ENCODE measurements at places on chromosomes 2 and 18. TPM values are rescaled to one million over a fixed set of nuclear protein-coding genes. Genes with fewer than 3 reads are reported as not detected.

DNA sequence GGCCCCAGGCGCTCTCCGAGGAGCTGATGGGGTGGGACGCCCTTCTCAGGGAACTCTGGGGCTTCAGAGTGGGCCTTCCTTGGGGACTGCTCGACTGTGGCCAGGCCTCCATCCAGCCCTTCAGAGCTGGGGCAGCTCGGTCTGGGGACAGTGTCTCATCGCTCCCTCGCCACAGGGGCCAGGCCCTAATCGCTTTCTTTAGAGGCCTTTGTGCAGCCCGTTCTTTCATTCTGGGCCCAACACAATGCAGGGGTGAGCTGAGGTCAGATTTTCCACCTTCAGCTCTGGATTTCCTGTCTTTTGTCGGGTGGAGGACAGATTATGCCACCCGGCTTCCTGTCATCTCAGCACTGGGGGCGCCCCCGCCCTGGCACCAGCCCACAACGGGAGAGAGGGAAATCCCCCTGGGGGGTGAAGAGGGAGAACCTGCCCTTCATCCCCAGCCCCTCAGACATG, 25.2 kb downstream of the MYCN start:
- no peaks in the 10 kb centered on the region for H3K36me3 ChIP-seq
- peak overlapping the region; percentile 1 for H3K4me3 ChIP-seq
- H3K27me3 ChIP-seq = peaks cover 2% of the 10 kb centered on the region
- peaks cover 57% of the 10 kb centered on the region for H3K4me1 ChIP-seq
- DNase-seq = peak; percentile 85

The BCL2 gene
- 49.6 TPM for total RNA-seq

GRCh38 chr2:3603536-3604206, 8.8 kb downstream of the COLEC11 start:
- no peaks in the 10 kb centered on the region for H3K27me3 ChIP-seq
- H3K36me3 ChIP-seq = no peaks in the 10 kb centered on the region
- H3K4me1 ChIP-seq = peaks cover 13% of the 10 kb centered on the region
- H3K27ac ChIP-seq = no peak overlapping the region

The C2orf78 gene
- total RNA-seq = not detected

- no peak overlapping the region for H3K4me3 ChIP-seq
- no peak overlapping the region for H3K27ac ChIP-seq
- no peak for DNase-seq
- no peaks in the 10 kb centered on the region for H3K36me3 ChIP-seq
Observed at GRCh38 chr2:133606616-133607015, 38.4 kb upstream of the NCKAP5 start.

The GKN1 gene
- not detected for total RNA-seq

DNA sequence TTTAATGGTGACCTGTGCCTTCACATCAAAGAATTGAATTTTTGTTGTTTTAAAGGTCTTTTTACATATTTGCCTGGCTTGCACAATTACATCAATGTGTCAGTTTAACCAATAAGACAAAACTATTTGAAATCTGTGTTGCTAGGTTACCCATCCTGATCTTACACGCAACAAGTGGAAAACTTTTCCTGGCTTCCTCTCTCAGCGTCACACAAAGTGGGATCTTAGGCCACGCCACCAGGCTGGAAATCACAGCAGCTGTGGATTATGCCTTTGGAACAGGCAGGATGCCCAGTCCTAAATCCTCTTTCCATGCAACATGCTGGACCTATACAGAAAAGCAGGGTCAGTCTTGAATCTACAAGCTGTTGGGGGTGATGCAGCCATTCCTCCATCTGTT, 298.2 kb upstream of the HNRNPA3 start:
- no peaks in the 10 kb centered on the region for H3K4me1 ChIP-seq
- H3K27me3 ChIP-seq = peaks cover 5% of the 10 kb centered on the region
- no peak for DNase-seq

The FAP gene
- not detected for total RNA-seq

The FIGN gene
- not detected for total RNA-seq

GRCh38 chr18:79598633-79599175, 80.9 kb upstream of the CTDP1 start:
- DNase-seq = no peak
- no peaks in the 10 kb centered on the region for H3K4me1 ChIP-seq
- no peak overlapping the region for H3K27ac ChIP-seq
- no peak overlapping the region for H3K4me3 ChIP-seq

- H3K36me3 ChIP-seq = peaks cover 59% of the 10 kb centered on the region
- H3K27ac ChIP-seq = no peak overlapping the region
Observed at GRCh38 chr2:27218614-27219013, 1.4 kb downstream of the CAD start.

DNA sequence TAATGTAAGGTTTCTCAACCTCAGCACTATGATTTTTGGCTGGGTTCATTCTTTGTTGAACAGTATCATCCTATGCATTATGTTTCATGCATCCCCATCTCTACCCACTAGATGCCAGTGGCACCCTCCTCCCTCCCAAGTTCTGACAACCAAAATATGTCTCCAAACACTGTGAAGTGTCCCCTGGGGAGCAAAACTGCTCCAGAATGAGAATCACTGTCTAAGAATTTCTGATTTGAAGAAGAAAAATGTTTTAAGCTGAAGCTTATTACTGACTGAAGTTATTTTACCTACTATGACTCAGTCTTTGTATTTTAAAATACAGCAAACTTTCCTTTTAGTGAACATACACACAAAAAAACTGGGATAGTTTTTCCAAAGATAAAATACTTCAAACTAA, 3.4 kb downstream of the THADA start:
- peaks cover 9% of the 10 kb centered on the region for H3K36me3 ChIP-seq
- H3K27me3 ChIP-seq = no peaks in the 10 kb centered on the region
- H3K4me1 ChIP-seq = peaks cover 29% of the 10 kb centered on the region
- H3K4me3 ChIP-seq = no peak overlapping the region
- DNase-seq = no peak

GRCh38 chr2:12734914-12735654, 18.3 kb downstream of the TRIB2 start:
- DNase-seq = no peak
- H3K36me3 ChIP-seq = peaks cover 9% of the 10 kb centered on the region
- no peak overlapping the region for H3K27ac ChIP-seq
- no peaks in the 10 kb centered on the region for H3K27me3 ChIP-seq
- H3K4me3 ChIP-seq = no peak overlapping the region

GRCh38 chr18:54035927-54036326, 188.5 kb downstream of the MBD2 start:
- no peaks in the 10 kb centered on the region for H3K36me3 ChIP-seq
- no peak overlapping the region for H3K27ac ChIP-seq

- H3K4me1 ChIP-seq = peaks cover 2% of the 10 kb centered on the region
- H3K27me3 ChIP-seq = peaks cover 13% of the 10 kb centered on the region
- no peak overlapping the region for H3K4me3 ChIP-seq
Observed at GRCh38 chr2:236715491-236715961, 145.9 kb downstream of the ACKR3 start.

GRCh38 chr2:221203125-221203524, 369.0 kb downstream of the EPHA4 start:
- no peaks in the 10 kb centered on the region for H3K27me3 ChIP-seq
- H3K4me1 ChIP-seq = no peaks in the 10 kb centered on the region
- no peak overlapping the region for H3K27ac ChIP-seq

- H3K4me1 ChIP-seq = peaks cover 42% of the 10 kb centered on the region
- no peaks in the 10 kb centered on the region for H3K27me3 ChIP-seq
- peak overlapping the region; percentile 97 for H3K27ac ChIP-seq
- peaks cover 9% of the 10 kb centered on the region for H3K36me3 ChIP-seq
- peak overlapping the region; percentile 86 for H3K4me3 ChIP-seq
Observed at GRCh38 chr2:48315896-48316194, 214.1 kb upstream of the STON1 start.

The MYO5B gene
- total RNA-seq = 0.12 TPM

The MYCN gene
- total RNA-seq = not detected

DNA sequence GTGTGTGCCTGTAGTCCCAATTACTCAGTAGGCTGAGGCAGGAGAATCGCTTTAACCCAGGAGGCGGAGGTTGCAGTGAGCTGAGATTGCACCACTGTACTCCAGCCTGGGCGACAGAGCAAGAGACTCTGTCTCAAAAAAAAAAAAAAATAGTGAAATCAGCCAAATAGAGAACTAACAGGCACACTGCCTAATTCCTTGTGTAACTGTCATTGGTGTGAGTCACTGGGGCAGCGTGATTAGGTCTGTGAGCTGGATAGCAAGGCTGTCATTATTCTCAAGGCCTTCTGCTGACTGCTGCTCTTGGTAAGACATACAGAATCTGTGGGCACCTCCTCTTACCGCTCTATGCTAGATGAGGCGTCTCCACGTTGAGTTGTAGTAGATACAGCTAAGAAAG, 270.3 kb downstream of the NEDD4L start:
- no peak for DNase-seq
- H3K4me3 ChIP-seq = no peak overlapping the region
- peaks cover 61% of the 10 kb centered on the region for H3K4me1 ChIP-seq

DNA sequence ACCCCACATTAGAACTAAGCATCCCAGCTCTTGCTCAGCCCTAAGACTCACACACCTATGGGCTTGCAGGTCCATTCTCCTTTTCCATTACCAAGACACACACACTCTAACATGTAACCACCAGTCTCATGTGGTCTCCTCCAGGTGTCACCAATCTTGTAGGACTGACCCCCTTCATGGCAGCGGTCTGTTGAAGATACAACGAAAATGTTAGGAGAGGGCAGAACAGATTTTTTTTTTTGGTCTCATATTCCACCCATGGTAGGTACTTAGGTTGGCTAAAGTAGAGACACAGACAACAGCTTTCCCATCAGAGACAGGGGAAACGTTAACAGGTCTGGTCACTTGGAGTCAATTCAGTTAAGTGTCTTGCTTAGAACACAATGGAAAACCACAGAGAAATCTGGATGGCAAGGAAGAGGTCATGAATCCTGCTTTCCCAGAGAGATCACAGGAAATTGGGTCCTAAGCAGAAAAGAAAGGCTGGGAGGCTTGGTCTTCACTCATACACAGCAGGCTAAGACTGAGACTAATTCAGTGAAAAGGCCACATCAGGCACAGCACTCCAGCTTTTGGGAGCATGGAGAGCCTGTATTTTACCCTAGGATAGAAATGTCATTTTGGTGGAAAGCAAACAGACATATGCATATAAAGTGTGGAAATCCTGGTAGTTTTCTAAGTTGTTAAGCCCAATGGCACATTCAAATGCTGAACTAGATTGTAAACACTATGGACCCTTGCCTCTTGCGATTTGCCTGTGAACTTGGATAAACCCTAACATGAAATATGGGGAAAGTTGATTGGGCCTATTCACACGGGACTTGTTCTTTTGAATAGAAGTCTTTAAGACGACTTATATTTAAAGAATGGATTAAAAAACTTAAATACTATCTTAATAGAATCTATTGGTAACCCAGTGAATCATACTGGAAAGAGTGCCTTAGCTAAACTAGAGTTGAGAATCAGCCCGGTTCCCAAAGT, 3.8 kb downstream of the FN1 start:
- peaks cover 17% of the 10 kb centered on the region for H3K4me1 ChIP-seq
- no peak overlapping the region for H3K27ac ChIP-seq
- no peak overlapping the region for H3K4me3 ChIP-seq

DNA sequence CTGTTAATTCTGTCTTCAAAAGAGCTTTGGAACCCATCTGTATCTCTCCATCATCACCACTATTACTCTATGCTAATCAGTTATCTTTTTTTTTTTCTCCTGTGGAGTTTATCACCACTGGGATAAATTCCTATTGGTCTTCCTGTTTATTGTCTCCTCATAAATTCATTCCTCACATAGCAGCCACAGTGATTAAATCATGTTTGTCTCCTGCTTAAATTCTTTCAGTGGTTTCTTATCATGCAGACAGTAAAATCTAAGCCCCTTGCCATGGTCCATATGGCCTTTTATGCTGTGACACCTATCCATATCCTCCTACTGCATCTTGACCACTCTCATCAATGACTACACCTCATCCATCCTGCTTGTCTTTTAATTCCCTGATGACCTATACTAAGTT, 239.8 kb upstream of the ZEB2 start:
- H3K36me3 ChIP-seq = no peaks in the 10 kb centered on the region
- no peak overlapping the region for H3K4me3 ChIP-seq
- no peaks in the 10 kb centered on the region for H3K27me3 ChIP-seq

The APLF gene
- total RNA-seq = 2.7 TPM

The GREB1 gene
- 0.38 TPM for total RNA-seq

- H3K4me1 ChIP-seq = no peaks in the 10 kb centered on the region
- H3K27me3 ChIP-seq = peaks cover 6% of the 10 kb centered on the region
- no peak overlapping the region for H3K27ac ChIP-seq
- H3K36me3 ChIP-seq = no peaks in the 10 kb centered on the region
- no peak for DNase-seq
Observed at GRCh38 chr2:160251569-160251968, 51.5 kb upstream of the ITGB6 start.

DNA sequence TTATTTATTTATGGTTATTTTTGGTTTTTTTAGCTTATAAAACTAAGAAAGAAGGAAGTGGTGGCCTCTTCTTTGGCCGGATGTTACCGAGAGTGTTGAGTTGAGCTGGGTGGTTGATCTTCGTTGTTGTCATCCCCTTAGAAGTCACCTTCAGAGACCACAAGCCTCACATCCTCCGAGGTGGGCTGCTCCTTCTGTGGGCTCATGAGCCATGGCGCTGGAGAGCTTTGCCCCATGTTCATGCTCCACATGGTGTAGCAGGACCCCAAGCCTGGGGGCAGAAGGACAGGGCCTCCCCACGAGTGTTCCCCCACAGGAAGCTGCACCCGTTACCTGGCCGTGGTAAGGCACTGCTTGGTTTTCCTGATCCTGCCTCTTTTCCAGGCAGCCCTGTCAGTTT, 23.4 kb downstream of the SNTG2 start:
- peaks cover 6% of the 10 kb centered on the region for H3K27me3 ChIP-seq
- DNase-seq = peak; percentile 45
- peak overlapping the region; percentile 60 for H3K27ac ChIP-seq
- H3K4me3 ChIP-seq = peak overlapping the region; percentile 40

The NT5DC4 gene
- total RNA-seq = not detected

- H3K4me3 ChIP-seq = no peak overlapping the region
- DNase-seq = no peak
- no peaks in the 10 kb centered on the region for H3K27me3 ChIP-seq
- peaks cover 2% of the 10 kb centered on the region for H3K36me3 ChIP-seq
- peaks cover 3% of the 10 kb centered on the region for H3K4me1 ChIP-seq
- no peak overlapping the region for H3K27ac ChIP-seq
Observed at GRCh38 chr2:11348209-11348749, 3.8 kb upstream of the ROCK2 start.

The POTEI gene
- total RNA-seq = not detected

The LRATD1 gene
- total RNA-seq = not detected

DNA sequence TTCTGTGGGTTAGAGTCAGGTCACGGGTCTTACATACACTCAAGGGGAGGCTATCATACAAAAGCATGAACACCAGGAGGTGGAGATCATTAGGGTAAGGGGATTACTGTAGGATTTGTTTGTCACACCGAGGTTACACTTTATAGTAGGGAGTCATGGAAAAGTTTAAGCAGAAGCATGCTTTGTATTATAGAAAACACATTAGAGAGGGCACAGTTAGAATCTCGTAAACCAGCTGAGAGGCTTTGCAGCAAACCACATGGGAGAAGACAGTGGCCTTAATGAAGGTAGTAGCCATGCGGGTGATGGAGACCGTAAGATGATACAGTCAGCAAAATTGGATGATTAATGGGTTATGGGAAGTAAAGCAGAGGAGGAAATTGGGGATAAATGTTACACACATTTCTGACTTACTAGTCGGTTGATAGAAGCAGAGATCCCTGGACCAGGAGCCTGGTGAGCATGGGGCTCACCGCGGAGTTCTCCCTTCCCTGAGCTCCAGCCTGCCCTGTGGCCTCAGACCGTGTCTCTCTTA, 75.6 kb downstream of the MAPRE2 start:
- peaks cover 40% of the 10 kb centered on the region for H3K4me1 ChIP-seq
- H3K4me3 ChIP-seq = no peak overlapping the region
- DNase-seq = no peak
- H3K27me3 ChIP-seq = no peaks in the 10 kb centered on the region
- peaks cover 10% of the 10 kb centered on the region for H3K36me3 ChIP-seq
